ENCODE measurements at places on chromosomes 5 and 9. TPM values are rescaled to one million over a fixed set of nuclear protein-coding genes. Genes with fewer than 3 reads are reported as not detected.

ADAMTSL2 gene
- not detected for total RNA-seq

FST gene
- total RNA-seq = 56.2 TPM

UBE2QL1 gene
- not detected for total RNA-seq

ENTPD2 gene
- total RNA-seq = not detected

PCDHGA4 gene
- total RNA-seq = 0.71 TPM

NKD2 gene
- total RNA-seq = not detected

SPATA31A7 gene
- not detected for total RNA-seq

HRH2 gene
- 4.1 TPM for total RNA-seq

CFAP90 gene
- total RNA-seq = not detected

FOXD4L4 gene
- total RNA-seq = 0.14 TPM

STKLD1 gene
- total RNA-seq = not detected

PAEP gene
- 15.7 TPM for total RNA-seq

COL5A1 gene
- total RNA-seq = 6.5 TPM

RNF130 gene
- total RNA-seq = 43.4 TPM

TRIP13 gene
- 220 TPM for total RNA-seq

KCNV2 gene
- total RNA-seq = not detected

SV2C gene
- not detected for total RNA-seq

ADRA1B gene
- total RNA-seq = 1.1 TPM

SLIT3 gene
- total RNA-seq = 0.08 TPM

All from HT1080 (cell line).